ENCODE measurements at places on chromosomes 12 and 14. TPM values are rescaled to one million over a fixed set of nuclear protein-coding genes. Genes with fewer than 3 reads are reported as not detected.

GRCh38 chr14:93379831-93380230 lies 32.8 kb downstream of the COX8C start:
- DNase-seq, result no peak
- H3K4me3 ChIP-seq, result no peak overlapping the region
- no peaks in the 10 kb centered on the region for H3K27me3 ChIP-seq
- no peaks in the 10 kb centered on the region for H3K4me1 ChIP-seq

- no peaks in the 10 kb centered on the region for H3K4me1 ChIP-seq
- no peaks in the 10 kb centered on the region for H3K27me3 ChIP-seq
- no peak overlapping the region for H3K27ac ChIP-seq
- H3K36me3 ChIP-seq, result peaks cover 4% of the 10 kb centered on the region
- H3K4me3 ChIP-seq, result no peak overlapping the region
Observed at GRCh38 chr12:69404851-69405565, 45.5 kb downstream of the YEATS4 start.

DNA sequence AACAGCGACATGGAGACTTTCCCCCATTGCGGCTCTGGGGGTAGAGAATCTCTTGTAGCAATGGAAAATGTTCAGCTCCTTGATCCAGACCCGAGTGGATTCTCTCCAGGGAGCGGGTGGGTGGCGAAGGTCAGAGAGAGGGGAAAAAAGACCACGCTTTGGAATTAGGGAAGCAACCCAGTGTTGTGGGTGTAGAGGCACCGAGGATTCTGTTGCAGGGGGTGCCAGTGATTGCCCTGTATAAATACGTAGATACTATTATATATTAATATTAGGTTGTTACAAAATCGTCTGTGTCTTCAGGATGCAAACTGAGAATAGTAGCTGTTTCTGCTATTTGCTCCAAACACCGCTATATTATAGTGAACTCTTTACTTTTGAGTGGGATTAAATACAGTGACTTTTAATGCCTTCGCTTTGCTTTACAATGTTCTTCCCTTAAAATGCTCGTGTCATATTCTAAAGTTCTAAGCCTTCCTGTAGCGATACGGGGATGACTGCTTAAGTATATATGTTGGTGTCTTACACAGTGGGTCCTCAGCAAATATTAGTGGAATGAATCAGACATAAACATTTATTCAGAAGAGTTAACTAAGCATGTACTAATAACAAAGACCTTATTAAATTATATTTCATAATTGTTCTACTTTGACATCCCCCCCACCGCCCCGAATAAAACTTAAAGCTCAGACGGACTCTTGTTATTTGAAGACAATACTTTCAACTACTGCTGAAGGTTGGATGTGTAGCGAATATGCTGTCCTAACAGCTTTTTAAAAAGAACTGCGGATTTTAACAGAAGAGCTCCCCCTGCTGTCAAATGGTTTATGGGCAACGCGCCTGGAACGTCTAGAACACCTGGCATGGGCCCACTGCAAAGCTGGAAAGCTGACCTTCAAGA lies 136.4 kb upstream of the KRAS start:
- H3K4me1 ChIP-seq, result peaks cover 14% of the 10 kb centered on the region
- no peaks in the 10 kb centered on the region for H3K36me3 ChIP-seq
- peak; percentile 91 for DNase-seq
- peak overlapping the region; percentile 100 for H3K27ac ChIP-seq
- no peaks in the 10 kb centered on the region for H3K27me3 ChIP-seq

DNA sequence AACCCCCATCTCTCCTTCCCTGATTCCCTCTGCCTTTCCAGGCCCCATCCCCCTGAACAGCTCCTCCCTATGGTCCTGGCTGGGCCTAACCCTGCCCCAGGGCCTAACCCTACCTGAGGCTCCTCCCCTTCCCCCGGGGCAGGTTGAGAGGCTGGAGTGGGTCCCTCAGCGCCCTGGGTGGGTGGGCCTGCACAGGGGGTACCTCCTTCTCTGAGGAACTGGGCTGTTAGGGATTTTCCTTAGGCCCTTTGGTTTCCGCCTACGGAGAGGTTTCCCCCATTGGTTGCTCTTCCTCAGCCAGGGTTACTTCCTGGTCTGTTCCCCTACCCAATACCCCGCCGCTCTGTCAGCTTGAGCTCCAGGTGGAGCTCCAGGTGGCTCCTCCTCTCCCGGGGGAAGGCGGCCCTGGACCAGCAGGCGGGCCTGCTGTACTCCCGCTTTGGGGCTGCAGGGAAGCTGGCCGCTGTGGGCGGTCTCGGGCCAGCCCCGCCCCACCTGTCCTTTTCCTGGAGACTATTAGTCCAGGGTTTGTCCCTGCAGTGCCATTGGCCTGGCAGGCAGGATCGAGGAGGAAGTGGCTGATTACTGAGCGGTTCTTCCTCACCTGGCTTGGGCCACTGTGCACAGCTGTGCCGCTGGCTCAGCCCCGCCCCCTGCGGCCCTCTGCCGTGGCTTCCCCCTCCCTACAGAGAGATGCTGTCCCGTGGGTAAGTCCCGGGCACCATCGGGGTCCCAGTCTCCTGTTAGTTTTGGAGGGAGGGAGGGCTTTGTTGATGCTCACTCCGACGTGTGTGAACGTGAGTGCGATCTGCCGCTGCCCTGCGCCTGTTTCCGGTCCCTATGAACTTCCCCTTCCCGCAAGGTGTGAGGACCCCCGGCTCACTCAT lies 2.5 kb downstream of the C12orf57 start:
- H3K4me1 ChIP-seq, result peaks cover 55% of the 10 kb centered on the region
- peak; percentile 97 for DNase-seq
- H3K27me3 ChIP-seq, result no peaks in the 10 kb centered on the region
- peaks cover 15% of the 10 kb centered on the region for H3K36me3 ChIP-seq
- H3K4me3 ChIP-seq, result peak overlapping the region; percentile 39
- peak overlapping the region; percentile 97 for H3K27ac ChIP-seq

DNA sequence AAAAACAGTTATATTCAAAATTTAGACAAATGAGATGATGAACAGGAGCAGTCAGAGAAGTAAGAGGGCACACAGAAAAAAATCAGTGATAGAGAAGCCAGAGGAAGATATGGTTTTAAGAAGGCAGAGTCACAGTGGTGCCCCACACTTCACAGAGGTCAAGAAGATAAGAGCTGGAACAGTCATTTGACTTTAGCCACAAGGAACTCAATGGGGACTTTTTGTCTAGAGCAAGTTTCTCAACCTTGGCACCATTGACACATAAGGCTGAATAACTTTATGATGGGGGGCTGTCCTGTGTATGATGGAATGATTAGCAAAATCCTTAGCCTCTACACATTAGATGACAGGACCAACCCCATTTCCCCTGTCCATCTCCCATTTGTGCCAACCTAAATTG lies 172.8 kb upstream of the PLEKHG7 start:
- H3K4me3 ChIP-seq, result no peak overlapping the region
- no peaks in the 10 kb centered on the region for H3K4me1 ChIP-seq
- DNase-seq, result no peak

DNA sequence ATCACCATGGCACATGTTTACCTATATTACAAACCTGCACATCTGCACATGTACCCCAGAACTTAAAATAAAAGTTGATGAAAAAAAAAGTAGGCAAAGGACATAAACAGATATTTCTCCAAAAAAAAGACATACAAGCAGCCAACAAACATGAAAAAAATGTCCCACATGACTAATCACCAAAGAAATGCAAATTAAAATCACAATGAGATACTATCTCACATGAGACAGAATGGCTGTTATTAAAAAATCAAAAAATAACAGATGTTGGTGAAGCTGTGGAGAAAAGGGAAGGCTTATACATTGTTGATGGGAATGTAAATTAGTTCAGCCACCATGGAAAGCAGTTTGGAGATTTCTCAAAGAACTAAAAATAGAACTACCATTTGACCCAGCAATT lies 68.0 kb upstream of the FAR2 start:
- no peak overlapping the region for H3K27ac ChIP-seq
- no peaks in the 10 kb centered on the region for H3K27me3 ChIP-seq
- H3K4me3 ChIP-seq, result no peak overlapping the region
- H3K36me3 ChIP-seq, result no peaks in the 10 kb centered on the region

- H3K27ac ChIP-seq, result no peak overlapping the region
- no peaks in the 10 kb centered on the region for H3K36me3 ChIP-seq
- H3K4me1 ChIP-seq, result peaks cover 8% of the 10 kb centered on the region
Observed at GRCh38 chr14:85463512-85463911, 66.4 kb upstream of the FLRT2 start.

- H3K27ac ChIP-seq, result no peak overlapping the region
- H3K4me3 ChIP-seq, result no peak overlapping the region
- no peaks in the 10 kb centered on the region for H3K27me3 ChIP-seq
- peaks cover 10% of the 10 kb centered on the region for H3K4me1 ChIP-seq
- no peak for DNase-seq
Observed at GRCh38 chr14:53458368-53458814, 305.3 kb upstream of the DDHD1 start.

DNA sequence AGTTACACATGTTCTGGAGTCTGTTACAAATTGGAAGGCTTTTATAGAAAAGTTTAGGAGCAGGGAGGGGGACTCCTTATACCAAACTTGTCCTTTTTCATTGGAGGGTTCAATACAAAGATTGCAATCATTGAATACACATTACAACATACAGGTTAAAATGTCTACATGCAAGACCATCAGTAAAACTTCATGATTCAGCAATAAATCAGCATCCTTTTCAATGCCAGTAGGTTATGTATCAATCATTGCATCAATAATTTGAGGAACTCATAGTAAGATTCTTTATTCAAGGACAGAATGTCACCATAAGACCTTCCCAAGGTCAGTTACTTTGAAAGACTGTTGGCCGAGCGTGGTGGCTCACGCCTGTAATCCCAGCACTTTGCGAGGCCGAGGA lies 16.5 kb upstream of the GALNT8 start:
- H3K4me1 ChIP-seq, result no peaks in the 10 kb centered on the region
- H3K36me3 ChIP-seq, result no peaks in the 10 kb centered on the region
- H3K27ac ChIP-seq, result no peak overlapping the region
- no peak for DNase-seq
- no peak overlapping the region for H3K4me3 ChIP-seq
- no peaks in the 10 kb centered on the region for H3K27me3 ChIP-seq

DNA sequence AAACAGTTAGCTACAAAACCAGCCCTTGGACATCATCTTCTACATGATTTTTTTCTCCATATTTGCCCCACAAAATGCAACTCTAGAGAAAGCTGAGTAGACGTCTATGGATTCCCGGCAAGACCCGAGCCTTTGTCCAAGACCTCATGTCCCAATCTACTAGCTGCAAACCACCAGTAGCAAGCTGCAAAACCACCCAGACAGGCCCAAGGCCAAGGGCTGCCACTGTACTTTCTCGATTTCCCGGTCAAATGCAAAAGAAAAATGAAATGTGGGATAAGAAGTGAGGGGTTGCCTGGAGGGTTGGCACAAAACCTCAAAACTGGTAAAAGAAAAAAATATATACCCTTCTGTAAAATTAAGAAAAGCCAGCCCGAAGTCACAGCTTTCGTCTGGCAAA lies 2.9 kb upstream of the SIX6 start:
- H3K36me3 ChIP-seq, result no peaks in the 10 kb centered on the region
- H3K4me1 ChIP-seq, result peaks cover 33% of the 10 kb centered on the region
- no peak for DNase-seq
- H3K27ac ChIP-seq, result no peak overlapping the region

GRCh38 chr12:121390856-121391255 lies 9.1 kb upstream of the RNF34 start:
- no peaks in the 10 kb centered on the region for H3K36me3 ChIP-seq
- DNase-seq, result no peak
- no peaks in the 10 kb centered on the region for H3K27me3 ChIP-seq

MYBPC1 gene
- total RNA-seq, result 0.45 TPM

CLEC2D gene
- 23.3 TPM for total RNA-seq

RNASE12 gene
- total RNA-seq, result not detected

UNC79 gene
- 1.3 TPM for total RNA-seq

GLIPR1L2 gene
- not detected for total RNA-seq
